ENCODE measurements at places on chromosomes 3 and 15. TPM values are rescaled to one million over a fixed set of nuclear protein-coding genes. Genes with fewer than 3 reads are reported as not detected.

The FANCD2OS gene
- total RNA-seq = not detected

The ACSBG1 gene
- not detected for total RNA-seq

The SAXO2 gene
- total RNA-seq = 1.9 TPM

The GPR171 gene
- total RNA-seq = 0.96 TPM

The ST8SIA2 gene
- not detected for total RNA-seq

The THRB gene
- 77.9 TPM for total RNA-seq

The LNP1 gene
- 5.1 TPM for total RNA-seq

The PLIN1 gene
- 4.1 TPM for total RNA-seq

The ACP3 gene
- 1.2 TPM for total RNA-seq

The OR5H14 gene
- not detected for total RNA-seq

The GRK7 gene
- total RNA-seq = 0.23 TPM

- DNase-seq = no peak
Measured at GRCh38 chr3:170205302-170205701, 16.9 kb upstream of the PRKCI start.

DNA sequence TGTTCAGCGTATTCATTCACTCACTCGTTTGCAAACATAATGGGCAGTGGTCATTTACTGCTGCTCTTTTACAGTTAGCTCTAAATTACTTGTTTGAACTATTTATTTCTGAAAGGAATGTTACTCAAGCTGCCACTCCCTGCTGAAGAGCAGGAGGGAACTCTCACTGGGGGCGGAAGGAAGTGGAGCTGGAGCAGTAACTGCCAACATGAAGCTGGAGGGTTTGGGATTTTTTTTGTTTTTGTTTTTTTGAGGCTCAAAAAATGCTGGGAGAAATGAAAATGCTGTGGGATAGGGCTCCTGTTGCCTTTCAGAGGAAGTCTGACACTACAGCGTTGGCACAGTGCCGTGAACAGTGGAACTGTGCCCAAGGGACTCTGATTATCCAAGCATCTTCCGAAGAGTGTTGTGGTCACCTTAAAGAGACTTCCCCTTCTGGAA is 44.1 kb downstream of the SENP2 start:
- DNase-seq = peak; percentile 64

GRCh38 chr15:68994149-68994548 is 20.3 kb upstream of the NOX5 start:
- DNase-seq = no peak

- peak; percentile 42 for DNase-seq
Measured at GRCh38 chr3:195068084-195069080, 202.6 kb downstream of the XXYLT1 start.

- DNase-seq = no peak
Measured at GRCh38 chr3:10646531-10647335, 141.3 kb upstream of the ATP2B2 start.

- DNase-seq = no peak
Measured at GRCh38 chr15:31179693-31180092, 78.2 kb upstream of the TRPM1 start.

DNA sequence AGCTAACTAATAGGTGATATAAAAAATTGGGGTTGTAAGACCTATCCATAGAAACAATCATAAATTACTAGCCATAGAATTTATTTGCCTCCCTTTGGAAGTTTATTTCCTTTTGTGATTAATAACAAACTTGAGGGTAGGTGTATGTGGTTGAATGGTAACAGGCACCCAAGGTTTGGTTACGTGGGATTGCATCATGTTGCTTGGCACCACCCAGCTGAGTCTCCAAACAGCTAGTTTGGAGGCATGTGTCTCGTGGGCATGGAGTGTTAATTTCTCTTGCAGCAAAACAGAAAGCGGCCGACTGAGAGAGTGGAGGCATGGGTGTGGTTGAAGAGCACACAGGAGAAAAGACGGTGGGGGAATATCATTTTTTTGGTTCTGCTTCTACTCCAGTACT is 441.4 kb downstream of the CNTN4 start:
- no peak for DNase-seq

DNA sequence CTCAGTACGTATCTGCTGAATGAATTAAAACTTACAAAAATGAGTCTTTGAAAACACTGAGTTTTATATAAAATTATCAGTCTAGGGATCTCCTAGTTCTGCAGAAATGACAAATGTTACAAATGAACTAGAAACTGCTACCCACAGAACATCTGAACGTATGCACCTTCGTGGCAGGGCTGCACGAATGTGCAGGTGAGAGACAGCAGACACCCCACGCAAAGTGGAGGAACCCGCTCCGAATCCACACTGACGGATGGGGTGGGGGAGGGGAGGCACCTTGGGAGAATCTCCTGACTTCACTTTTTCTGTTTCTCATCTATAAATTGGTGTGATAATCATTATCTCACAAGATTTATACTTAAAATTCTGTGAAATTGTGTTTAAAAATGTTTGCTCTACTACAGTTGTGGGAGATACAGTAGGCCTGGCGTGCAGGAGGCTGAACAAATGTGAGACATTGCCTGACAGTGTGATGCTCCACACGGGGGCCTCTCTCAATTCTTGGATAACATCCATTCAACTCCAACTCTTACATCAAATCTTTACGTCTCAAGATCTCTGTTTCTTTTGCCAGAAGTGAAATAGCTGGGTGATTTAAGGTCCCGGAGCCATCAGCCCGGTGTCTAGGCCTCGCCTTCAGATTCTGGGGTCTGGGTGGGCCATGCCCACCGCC is 86.9 kb downstream of the ATP10A start:
- DNase-seq = peak; percentile 41

DNA sequence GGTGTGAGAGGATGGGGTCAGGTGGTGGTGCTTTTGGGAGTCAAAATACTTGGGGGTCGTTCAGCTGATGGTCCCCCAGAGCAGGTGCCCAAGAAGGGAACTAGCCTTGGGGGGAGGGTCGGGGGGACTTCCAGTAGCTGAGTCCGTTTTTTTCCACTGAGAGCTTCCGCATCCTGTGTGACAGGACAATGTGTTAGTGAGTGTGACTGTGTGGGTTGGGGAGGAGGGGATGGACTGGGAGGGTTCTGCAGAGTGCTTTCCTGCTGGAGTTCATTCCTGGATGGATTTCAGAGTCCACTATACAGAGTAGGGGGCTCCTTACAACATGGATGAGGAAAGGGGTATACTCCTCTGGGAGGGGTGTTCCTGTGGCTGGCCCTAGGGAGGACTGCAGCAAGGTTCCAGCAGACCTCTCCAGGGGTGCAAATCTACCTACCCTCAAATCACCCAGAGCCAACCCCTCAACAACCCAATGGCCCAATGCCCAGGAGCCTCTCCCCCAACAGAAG is 601 bp upstream of the HYAL2 start:
- DNase-seq = no peak

DNA sequence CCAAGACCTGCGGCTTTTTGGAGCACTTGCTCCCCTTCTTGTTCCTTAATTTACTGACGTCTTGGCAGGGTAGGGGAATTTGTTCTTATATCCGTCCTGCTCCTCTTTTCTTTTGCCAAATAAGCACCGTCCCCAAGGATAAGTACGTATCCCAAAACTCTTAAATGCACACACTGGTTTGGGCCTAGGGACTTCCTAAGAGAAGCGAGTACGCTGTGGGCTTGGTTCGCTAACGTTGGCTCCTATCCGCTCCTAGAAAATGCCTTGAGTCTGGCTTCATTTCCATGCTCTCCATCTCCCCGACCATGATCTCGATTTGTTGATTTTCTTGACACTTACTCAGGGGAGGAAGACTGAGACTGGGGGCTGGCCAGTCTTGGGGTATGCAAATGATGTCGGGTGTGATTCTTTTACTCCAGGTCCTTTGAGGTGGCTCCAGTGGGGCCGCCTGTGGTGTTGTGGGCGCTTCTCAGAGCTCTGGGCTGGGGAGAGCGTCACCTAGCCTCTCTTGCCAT is 1.3 kb downstream of the MYRIP start:
- DNase-seq = no peak

GRCh38 chr15:68592544-68592943 is 13.8 kb downstream of the CORO2B start:
- no peak for DNase-seq

GRCh38 chr3:168620854-168621253 is 525.1 kb upstream of the GOLIM4 start:
- no peak for DNase-seq

- DNase-seq = no peak
Measured at GRCh38 chr3:36680952-36681351, 83.4 kb downstream of the DCLK3 start.

- no peak for DNase-seq
Measured at GRCh38 chr15:69433831-69434230, 18.8 kb upstream of the RPLP1 start.

- DNase-seq = no peak
Measured at GRCh38 chr15:89615135-89615534, 39.9 kb downstream of the TICRR start.

GRCh38 chr3:111128884-111129283 is 57.3 kb downstream of the NECTIN3 start:
- DNase-seq = no peak

DNA sequence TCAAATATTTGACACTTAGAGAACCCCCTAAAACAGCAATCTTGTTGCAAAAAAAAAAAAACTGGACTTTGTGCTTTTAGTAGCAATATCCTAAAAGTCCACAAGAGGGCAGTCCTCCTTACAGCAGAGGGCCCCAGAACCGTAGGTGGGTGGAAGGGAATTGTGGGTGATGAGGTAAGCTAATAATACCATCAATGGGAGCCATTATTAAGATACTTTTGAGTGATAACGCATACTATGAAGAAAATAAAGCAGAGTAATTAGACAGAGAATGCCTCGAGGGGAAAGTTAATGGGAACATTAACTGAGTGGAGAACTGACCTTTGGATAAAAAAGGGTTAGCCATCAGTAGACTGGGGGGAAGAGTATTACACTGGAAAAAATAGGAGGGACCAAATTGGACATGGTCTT is 229.9 kb downstream of the THRB start:
- DNase-seq = no peak

GRCh38 chr15:29268706-29269484 is 727 bp downstream of the NSMCE3 start:
- no peak for DNase-seq

DNA sequence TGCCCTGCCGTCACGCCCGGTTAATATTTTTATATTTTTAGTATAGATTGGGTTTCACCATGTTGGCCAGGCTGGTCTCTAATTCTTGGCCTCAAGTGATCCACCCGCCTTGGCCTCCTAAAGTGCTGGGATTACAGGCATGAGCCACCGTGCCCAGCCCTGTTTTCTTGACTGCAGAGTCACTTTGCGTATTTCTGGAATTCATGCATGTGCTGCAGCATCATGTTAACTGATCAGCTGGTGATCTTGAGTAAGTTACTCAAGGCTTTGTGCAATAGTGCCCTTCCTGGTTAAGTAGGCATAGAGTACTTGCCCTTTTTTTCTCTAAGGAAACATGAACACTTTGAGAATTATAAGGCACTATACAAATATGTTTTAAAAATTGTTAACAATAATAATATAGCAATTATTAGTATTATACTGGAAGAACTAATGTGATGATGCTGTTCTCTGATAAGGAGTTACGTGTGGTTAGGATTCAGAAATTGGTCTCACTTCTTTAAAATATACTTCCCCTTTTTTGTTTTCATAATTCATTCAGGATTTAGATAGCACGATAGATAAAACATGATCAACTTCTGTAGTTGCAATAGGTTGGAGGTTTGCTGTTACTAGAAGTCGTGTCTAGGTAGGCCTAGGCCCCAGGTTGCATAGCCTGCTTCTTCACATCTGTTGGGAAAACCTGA is 33.6 kb downstream of the GPR171 start:
- peak; percentile 51 for DNase-seq

- DNase-seq = no peak
Measured at GRCh38 chr3:4570840-4571621, 77.9 kb downstream of the ITPR1 start.

- DNase-seq = no peak
Measured at GRCh38 chr15:83305704-83306291, 21.3 kb upstream of the BNC1 start.

DNA sequence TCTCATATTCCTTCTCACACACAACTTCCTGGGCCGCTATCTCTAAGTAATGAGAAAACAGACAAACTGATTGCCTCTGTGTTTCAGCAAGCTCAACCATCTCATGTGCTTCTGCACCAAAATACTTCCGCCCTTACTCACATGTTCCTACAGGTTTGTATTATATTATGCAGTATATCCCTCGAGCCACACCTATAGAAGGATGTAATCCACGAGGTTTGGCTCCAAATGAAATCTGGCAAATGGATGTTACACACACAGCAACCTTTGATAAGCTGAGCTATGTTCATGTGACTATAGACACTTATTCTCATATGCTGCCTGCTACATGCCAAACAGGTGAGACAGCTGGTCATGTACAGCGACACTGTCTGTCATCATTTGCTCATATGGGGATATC is 22.6 kb downstream of the CCRL2 start:
- no peak for DNase-seq

DNA sequence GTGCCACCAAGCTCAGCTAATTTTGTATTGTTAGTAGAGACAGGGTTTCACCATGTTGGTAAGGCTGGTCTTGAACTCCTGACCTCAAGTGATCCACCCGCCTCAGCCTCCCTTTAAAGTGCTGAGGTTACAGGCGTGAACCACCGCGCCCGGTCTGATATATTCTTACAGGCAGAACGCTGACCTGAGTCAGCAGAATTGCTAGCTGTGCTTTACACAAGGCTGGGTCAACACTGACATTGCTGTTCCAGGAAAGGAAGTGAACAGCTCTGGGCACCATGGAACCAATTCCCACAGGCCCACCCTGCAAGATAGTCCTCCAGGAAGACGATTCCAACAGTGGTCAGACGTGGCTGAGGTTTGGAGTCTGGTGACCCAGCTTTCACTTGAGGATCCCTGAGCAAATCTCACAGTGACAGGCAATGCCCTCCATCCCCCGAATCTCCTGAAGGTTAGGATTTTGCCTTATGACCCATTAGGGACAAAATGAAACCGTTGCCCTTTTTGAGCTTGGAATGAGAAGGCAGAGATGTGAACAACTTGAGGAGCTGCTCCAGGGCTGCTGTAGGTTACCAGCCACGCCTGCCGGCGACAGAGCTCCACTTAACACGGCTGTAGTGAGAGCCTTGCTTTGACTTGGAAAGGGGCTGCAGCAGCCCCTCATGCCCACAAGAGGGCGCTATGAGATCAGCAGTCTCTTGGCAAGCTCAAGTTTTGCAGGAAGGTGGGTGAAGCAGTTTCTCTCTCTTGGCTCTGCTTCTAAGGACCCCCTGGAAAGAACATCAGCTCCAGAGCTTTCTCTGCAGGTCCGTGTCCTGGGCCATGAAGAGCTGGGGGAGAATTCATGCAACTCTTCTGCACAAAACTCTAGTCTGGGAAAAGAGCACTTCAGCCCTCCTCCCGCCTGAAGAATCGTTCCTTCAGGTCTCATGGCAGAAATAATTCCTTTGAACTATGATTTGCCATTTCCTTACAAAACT is 74.1 kb downstream of the SENP2 start:
- peak; percentile 85 for DNase-seq

- no peak for DNase-seq
Measured at GRCh38 chr3:11084098-11084497, 70.2 kb upstream of the HRH1 start.

GRCh38 chr3:146638718-146639117 is 33.6 kb upstream of the PLSCR5 start:
- DNase-seq = no peak

- no peak for DNase-seq
Measured at GRCh38 chr3:40108643-40109042, 200.9 kb upstream of the EIF1B start.

All from aorta (tissue), 5 donors.